SK-MEL-5 (cell line): ENCODE measurements at places on chromosomes 4 and X. TPM values are rescaled to one million over a fixed set of nuclear protein-coding genes. Genes with fewer than 3 reads are reported as not detected.

DCAF8L2 gene
- total RNA-seq = 0.90 and 1.8 TPM in 2 replicates

INTS6L gene
- total RNA-seq = 5.0 and 6.6 TPM in 2 replicates

GRCh38 chrX:45424326-45424725 lies 223.7 kb upstream of the DIPK2B start:
- DNase-seq = no peak

DNA sequence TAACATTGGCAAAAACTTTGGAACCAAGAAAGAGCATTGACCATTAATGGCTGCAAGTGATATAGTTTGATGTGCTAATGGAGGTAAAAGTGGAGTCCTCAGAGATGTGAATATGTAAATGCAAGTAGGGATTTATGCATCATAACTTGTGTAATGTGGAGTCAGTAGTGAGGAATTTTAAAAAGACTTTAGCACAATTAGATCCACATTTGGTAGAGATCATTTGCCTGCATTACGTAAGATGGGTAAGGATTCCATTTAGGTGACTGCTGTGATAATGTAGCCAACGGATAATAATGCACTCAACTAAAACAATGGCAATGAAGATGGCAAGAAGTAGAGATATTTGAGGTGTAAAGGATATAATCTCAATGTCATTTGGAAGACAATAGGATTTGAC lies 1128.4 kb downstream of the ADGRL3 start:
- no peak for DNase-seq

DNA sequence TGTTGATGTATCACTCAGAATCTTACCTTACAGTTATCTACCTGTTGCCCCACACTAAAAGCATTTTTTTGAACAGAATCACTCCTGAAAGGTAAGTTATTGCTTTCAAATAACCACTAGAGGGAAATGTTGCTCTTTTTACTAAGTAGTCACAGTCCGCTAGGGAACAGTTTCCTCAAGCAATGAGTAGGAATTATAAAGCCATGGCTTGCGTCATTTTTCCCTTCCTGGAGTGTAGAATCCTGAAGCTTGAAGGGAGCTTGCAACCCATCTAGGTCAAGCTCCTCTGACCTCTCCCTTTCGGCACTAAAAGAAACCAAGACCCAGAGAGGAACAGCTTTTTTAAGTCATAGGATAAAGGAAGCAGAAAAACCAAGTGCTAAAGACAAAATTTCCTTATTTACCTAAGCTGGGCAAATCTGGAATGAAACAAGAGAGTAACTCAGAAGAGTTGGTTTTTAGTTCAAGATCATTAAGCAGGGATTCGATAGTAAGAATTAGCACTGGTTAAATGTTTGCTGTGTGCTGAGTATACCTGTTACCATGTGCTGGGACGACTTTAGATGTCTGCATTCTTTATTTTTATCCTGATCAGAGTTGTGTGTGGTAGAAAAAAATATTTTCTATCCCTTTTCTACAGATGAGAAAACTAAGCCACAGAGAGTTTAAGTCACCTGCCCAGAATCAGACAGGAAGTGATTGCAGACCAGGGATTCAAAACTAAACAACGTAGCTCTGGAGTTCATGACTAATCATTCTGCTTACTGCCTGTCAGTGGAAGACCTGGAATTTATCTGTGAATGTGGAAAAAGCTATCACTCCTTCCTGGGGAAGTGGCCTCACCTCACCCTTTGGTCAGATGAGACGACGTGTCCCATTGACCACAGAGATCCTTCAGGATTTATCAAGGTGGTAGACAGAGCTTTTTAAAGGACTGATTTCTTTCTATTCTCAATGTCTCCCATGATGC lies 631.5 kb downstream of the RAB28 start:
- peak; percentile 91 for DNase-seq

DNA sequence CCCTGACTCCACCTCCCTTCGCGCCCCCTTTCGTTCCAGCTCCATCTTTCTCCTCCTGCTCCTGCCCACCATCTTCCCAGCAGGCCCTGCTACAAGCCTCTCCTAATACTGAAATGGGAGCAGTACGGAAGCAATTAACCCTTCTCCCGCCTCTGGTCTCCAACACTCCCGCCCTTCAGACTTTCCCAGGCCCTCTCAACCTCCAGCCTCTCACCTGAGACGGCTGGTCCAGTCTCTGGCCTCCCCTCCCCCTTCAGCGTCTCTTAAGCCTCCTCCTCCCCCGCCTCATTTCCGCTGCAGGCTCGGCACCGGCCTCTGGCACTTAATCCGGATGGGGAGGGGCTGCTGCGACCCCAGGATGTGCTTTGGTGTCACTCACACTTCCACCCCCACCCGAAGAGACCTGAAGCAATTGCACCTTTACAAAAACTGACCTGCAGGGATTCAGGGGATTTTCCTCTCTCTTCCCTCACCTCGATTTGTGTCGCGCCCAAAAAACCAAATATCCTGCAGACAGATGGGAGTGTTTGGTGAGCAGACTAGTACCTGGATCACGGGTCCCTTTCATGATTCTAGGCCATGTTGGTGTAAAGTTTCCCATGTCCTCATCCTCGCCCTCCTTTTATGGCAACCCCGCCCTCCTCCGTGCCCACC lies 657 bp downstream of the TCEAL8 start:
- DNase-seq = peak; percentile 54

- DNase-seq = no peak
Observed at GRCh38 chrX:110026099-110026844, 23.4 kb downstream of the TMEM164 start.

- DNase-seq = no peak
Observed at GRCh38 chr4:152229782-152230289, 306.1 kb downstream of the FBXW7 start.

DNA sequence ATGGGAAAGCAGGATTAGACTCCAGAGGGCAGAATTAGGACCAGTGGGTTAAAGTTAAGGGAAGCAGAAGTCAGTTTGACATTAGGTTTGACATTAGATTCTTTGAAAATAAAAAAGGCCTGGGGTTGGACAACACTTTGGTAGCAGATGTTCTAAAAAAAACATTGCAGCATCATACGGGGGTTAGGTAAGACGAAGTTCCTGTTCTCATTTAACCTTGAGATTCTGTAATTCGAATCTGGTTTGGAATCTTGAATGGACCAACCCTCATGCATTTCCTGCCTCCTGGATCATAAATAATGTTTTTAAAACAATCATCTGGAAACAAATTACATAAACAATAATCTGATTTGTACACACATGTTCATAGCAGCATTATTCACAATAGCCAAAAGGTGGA lies 181.0 kb downstream of the SHROOM3 start:
- DNase-seq = no peak

- no peak for DNase-seq
Observed at GRCh38 chrX:68536429-68536828, 37.6 kb downstream of the YIPF6 start.

- DNase-seq = no peak
Observed at GRCh38 chr4:74402692-74403456, 37.9 kb downstream of the EREG start.
